Inflammatory macrophage (primary cell): ENCODE measurements at places on chromosomes 1 and 21.

DNA sequence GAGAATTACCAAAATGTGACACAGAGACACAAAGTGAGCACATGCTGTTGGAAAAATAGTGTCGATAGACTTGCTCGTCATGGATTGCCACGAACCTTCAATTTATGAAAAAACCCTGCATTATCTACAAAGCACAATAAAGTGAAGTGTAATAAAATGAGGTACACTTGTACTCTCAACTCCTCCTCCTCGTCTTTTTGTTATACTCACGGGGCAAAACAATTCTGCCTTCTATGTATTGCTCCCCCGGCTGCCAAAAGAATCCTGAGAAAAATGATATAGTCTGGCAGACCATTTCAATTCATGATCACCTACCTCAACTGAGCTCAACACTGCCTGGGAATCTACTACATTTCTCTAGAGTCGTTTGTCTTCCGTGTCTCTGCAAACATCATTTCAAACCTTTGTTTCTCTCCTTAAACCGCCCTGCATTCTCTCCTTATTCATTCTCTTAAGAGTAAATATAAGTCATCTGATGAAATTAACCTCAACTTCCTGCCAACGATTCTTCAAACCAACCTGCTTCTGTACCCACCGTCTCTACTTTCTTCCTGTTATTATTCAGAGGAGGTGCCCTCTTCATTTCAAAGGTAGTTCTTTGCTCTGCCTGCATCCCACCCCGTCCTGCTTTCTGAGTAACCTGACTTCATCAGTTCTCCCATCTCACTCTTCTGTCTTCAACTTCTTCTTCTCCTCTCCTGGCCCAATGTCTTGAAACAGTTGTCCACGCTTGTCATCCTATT lies 12.9 kb upstream of the IL19 start:
- no peak for DNase-seq

- no peak for DNase-seq
Observed at GRCh38 chr1:180911640-180912191, 981 bp upstream of the KIAA1614 start.

- DNase-seq = peak; percentile 15
Observed at GRCh38 chr1:40774266-40774998, 9.2 kb upstream of the KCNQ4 start.

DNA sequence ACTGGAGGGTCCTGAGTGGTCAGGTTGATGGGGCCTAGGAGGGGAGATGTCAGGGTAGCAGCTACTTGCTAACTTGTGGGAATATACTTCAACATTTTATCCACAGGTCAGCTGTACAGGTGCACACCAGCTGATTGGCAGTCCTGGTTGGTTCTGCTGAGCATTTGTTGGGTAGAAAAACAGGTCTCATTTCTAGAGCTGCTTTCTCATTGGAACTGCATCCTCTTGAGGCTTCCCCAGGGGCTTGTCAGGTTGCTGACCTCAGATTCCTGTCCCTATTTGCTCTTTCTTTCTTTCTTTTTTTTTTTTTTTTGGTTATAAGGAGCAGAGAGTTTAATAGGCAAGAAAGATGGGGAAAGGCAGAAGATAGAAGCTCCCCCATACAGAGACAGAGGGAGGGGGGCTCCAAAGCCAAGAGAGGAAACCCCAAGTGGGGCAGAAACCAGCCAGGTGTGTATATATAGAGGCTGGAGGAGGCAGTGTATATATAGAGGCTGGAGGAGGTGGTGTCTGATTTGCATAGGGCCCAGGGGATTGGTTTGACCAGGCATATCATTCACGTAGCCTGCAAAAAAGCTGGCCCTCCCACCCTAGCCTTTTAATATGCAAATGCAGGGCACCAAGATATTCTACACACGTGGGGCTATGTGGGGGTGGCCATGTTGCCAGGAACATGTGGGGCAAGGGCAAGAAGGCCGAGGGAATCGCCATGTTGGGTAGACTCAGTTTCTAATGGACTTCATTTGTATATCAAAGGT lies 57.3 kb upstream of the STUM start:
- no peak for DNase-seq

DNA sequence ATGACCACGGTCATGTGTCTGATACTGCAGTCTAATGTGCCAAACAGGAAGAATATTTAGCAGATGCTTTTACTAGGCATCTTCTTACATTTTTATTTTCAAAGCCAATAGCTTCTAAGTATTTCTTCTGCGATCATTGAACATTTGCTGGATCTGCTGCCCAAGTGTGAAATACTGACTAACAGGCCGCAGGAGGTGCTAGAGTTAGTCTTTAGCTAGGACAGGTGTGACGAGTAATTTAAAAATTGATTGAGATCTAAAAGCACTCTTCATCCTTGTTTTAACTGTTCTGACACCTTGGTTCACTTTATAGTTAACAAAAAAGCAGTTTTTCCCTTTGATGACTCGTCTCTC lies 748 bp upstream of the FAM78B start:
- DNase-seq = no peak

DNA sequence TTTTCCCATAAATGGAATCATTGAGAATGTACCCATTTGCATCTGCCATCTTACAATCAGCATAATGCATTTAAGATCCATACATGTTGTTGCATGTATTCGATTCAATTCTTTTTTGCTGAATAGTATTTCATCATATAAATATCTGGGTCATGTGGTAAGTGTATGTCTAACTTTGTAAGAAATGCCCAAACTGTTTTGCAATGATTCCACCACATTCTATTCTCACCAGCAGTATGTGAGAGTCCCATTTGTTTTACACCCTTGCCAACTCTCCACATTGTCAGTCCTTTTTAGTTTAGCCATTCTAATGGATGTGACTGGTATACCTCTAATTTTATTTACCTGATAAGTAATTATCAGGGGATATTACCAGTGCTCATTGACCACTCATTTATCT lies 115.8 kb upstream of the PBX1 start:
- DNase-seq = no peak

- peak; percentile 63 for DNase-seq
Observed at GRCh38 chr1:27341525-27342252, at the start of gene SYTL1. TSS of gene SYTL1 (plus strand) at chr1:27342022. CDS start at chr1:27345335, 3,313 bp downstream.

GRCh38 chr1:243433737-243434370 lies 178.0 kb downstream of the SDCCAG8 start:
- DNase-seq = no peak

GRCh38 chr21:37909936-37910335 lies 6.3 kb downstream of the KCNJ6 start:
- no peak for DNase-seq

GRCh38 chr1:235984041-235984825 lies 80.7 kb downstream of the NID1 start:
- DNase-seq = no peak

DNA sequence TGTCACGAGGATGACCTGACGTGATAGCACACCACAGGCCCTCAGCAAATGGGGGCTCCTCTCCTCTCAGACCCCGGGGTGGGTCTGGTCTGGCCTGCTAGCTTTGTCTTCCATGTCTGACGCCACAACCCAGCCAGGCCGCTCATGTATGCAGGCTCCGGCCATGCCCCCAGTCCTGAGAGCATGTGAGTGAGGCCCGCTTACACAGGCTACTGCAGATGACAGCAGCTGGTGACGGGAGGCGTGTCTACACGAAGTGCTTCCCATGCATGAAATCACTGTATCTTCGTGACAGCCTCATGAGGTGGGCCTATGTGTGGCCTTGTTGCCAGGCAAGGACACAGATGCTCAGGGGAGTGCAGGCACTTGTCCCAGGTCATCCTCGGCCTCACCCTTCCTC lies 16.4 kb downstream of the WNT4 start:
- no peak for DNase-seq

DNA sequence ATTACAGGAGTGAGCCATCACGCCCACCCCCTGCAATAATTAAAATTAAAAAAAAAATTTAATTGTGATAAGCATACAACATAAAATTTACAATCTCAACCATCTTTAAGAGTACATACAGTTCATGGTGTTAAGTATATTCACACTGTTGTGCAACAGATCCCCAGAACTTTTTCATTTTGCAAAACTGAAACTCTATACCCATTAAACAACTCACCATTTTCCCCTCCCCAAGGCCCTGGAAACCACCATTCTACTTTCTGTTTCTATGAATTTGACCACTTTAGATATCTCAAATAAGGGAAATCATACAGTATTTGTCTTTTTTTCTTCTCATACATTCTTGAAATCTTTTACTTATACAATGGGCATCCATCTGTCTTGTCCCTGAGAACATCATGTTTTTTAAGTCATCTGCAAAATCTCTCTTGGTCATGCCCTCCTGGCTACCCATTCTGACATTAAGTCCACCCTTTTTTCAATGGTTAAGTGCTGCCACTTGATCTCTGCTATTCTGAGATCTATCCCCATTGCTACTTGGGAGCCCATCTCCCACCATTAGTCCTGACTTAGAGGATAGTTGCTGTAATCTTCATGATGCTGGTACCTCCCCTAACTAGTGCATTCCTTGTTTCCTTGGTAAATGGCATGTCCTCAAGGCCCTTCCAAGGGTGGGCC lies 39.4 kb upstream of the ZFYVE9 start:
- no peak for DNase-seq

- DNase-seq = no peak
Observed at GRCh38 chr21:17270229-17270628, 242.6 kb upstream of the CXADR start.

- DNase-seq = no peak
Observed at GRCh38 chr1:212966616-212967015, 16.3 kb downstream of the VASH2 start.

DNA sequence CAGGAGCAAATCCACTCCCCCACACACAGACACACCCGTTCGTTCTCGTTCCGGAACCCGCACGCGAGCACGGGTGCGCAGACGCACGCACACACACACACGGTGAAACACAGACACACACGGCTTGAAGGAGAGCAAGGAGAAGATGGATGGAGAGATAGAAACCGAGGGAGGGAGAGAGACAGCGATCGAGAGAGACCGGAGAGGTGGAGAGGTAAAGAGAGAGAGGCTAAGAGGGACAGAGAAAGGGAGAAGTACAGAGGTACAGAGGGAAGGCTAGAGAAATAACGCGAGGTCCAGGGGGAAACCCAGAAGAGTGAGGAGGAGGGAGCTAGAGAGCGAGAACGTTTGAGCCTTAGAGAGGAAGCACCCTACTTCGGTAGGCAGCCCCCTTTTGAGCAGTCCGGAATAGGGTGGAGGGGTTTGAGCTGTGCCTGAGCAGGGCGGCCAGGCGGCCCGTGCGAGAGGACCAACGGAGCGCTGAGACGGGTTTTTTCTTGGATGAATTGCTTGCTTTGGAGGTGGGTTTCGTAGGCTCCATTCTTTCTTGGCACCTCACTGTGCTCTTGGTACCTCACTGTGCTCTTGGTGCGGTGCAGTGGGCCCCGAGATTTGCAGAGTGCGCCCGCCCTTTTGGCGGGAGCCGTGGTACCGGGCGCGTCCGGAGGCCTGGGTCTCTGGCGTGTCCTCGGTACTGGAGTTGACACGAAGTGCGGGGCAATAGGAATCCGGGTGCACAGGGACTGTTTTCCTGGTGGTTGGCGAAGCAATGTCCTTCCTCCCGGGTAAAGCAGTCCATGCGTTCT lies 88.4 kb upstream of the RHOU start:
- no peak for DNase-seq

DNA sequence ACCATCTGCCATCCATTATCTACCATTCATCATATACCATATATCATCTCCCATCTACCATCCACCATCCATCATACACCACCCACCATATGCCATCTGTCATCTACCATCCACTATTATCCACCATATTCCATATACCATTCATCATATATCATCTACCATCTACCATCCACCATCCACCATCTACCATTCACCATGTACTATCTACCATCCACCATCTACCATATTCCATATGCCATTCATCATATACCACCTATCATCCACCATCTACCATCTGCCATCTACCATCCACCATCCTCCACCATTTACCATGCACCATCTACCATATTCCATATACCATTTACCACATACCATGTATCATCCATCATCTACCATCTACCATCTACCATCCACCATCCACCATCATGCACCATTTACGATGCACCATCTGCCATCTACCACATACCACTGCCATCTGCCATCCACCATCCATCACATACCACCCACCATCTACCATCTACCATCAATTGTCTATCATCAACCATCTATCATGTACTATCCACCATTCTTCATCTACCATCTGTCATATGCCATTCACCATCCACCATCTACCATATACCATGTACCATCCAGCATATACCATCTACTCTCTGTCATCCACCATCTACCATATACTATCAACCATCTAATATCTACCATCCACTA lies 50.6 kb upstream of the RAB4A start:
- no peak for DNase-seq

- no peak for DNase-seq
Observed at GRCh38 chr1:8722366-8722765, 95.1 kb downstream of the RERE start.

GRCh38 chr1:12712076-12712475 lies 3.8 kb upstream of the AADACL3 start:
- DNase-seq = no peak

GRCh38 chr1:187509091-187509490 lies 680.3 kb downstream of the PLA2G4A start:
- no peak for DNase-seq

DNA sequence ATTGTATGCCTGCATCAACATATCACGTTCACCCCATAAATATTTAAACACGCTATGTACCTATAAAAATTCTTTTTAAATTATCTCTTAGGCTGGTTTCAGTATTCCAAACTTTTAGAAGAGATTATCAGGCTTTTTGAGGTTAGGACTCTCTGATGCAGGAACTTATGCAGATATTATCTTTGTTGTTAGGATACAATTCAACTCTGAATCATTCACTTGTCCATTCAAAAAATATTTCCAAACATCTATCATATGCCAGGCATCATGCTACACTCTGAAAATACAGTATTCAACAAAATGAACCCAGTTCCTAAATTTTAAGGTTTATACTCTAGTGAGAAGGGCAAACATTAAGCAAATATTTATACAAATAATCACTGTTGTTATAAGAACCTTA lies 40.5 kb downstream of the ASH1L start:
- no peak for DNase-seq
